Hepatic stellate cell (primary cell): ENCODE measurements at places on chromosomes 2 and 18.
A peak's percentile ranks its signal among the peaks of the same experiment; 100 is the strongest.

GRCh38 chr2:181176540-181176939 is 196.1 kb downstream of the UBE2E3 start:
- DNase-seq: no peak

GRCh38 chr2:134704173-134704572 is 14.6 kb downstream of the TMEM163 start:
- no peak for DNase-seq

DNA sequence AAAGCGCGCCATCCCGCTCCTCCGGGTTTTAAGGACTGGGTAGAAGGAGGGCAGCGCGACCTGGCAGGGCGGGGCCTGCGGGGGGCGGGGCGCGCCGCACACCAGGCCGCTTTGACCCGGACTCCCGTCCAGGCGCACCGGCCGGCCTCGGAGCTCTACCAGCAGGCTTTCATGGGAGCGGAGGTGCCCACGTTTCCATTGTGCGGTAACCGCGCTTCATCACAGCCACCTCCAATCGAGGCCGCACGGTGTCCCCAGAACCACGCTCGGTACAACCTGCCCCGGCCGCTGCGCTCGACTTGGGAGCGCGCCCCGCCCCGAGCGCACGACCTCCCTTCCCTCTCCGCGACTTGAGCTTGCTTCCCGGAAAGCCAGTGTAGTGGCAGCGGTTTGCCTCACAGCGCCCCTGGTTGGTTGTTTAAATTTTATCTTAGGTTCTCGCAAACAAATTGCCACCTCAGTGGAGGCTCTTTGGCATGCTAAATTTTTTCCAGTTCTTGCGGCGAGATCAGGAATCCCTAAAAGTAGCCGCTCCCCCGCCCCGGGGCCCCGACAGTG is 280 bp upstream of the CYP1B1 start:
- DNase-seq: peak; percentile 79

DNA sequence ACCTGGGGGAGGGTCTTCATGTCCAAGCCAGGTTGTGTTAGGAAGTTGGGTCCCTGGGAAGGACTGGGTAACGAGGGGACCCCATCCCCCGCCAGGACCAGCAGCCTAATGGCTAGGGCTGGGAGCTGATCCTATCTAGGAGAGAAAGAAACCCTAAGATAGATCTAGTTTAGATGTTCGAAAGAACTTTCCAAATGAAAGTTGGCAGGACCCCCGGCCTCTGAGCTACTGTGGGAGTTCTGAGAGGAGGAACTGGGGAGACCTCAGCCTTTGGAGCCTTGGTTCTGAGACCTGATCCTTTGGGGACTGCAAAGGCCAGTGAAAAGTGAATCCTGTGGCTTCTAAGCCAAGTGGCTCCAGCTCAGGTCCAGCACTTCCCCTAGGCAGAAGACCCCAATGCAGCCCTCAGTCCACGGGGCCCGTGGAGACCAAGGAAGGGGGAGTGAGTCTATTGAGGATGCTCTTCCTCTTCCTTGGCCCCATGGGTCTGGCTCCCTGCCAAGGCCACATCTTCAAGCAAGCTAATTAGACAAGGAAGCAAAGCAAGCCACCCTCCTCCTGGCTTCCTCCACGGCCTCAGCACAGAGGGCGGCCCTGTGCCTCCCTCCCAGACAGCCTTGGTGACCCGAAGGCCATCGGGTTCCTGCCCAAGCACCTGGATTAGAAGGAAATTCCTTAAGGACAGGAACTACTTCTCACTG is 23.5 kb downstream of the CCT7 start:
- no peak for DNase-seq

DNA sequence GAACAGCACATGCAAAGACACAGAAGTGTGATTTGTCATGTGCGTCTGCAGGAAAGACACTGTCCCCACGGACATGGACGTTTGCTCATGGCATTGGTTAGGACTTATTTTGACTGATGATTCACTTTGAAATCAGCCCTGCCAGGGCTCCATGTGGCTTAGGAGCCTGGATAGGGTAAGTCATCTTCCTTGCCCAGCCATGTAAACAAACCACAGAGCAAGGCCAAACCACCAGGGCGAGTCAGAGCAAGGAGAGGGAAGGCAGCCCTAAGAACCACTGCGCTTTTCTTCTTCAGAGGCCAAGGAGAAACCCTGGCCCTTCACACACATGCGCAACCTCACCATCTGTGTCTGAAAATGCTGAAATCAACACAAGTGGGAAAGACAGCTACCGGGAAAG is 88.8 kb downstream of the GFPT1 start:
- DNase-seq: peak; percentile 92

- DNase-seq: no peak
Observed at GRCh38 chr2:72457801-72458516, 310.3 kb upstream of the CYP26B1 start.

DNA sequence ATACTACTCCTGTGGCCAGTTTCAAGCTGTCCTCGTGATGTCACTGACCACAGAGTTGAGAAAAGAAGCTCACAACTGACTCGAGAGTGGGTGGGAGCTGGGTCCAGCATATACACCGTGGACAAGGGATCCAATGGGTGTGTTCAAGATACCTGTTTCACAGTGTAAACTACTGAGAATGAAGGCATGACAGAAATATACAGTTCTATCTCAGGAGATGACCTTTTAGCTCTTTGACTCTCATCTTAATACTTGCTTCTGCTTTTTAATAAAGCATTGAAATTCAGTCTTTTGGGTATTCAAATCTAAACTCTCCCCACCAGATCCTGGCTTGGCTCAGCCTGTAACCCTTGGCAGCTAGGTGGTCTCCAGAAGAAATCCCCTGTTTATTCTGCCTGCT is 130.1 kb downstream of the MAP2 start:
- DNase-seq: no peak

- no peak for DNase-seq
Observed at GRCh38 chr2:80185091-80185490, 119.5 kb downstream of the LRRTM1 start.

- DNase-seq: no peak
Observed at GRCh38 chr18:62434798-62435197, 88.0 kb upstream of the ZCCHC2 start.

DNA sequence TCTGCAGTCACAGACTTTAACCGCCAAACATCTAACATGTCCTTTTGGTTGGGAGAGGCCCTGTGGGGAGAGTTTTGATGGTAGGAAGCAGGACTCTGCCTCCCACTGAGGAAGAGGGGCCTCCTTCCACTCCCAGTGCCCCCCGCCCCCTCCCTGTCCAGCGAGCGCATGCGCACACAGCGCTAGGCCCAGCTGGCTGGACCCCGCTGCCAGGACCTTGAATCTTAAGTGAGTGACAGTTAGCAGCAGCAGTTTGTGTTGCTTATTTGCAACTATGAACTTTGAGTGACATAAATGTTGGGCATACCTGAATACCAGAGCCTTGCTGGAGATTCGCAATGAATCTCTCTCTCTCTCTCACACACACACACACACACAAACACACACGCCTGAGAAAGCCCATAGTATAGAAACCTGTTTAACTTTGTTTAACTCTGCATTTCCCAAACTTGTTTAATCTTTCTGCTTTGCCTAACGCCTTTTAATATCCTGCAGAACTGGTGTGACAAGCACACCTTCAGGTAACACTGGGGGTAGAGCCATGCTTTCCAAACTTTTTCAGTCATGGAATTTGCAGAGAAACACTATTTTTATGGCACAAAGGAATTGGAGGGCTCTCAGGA is 134.6 kb upstream of the SMAD2 start:
- DNase-seq: no peak

GRCh38 chr18:27713037-27713737 is 463.7 kb downstream of the CDH2 start:
- DNase-seq: no peak

GRCh38 chr2:119645173-119645855 is 33.7 kb upstream of the TMEM177 start:
- DNase-seq: no peak

DNA sequence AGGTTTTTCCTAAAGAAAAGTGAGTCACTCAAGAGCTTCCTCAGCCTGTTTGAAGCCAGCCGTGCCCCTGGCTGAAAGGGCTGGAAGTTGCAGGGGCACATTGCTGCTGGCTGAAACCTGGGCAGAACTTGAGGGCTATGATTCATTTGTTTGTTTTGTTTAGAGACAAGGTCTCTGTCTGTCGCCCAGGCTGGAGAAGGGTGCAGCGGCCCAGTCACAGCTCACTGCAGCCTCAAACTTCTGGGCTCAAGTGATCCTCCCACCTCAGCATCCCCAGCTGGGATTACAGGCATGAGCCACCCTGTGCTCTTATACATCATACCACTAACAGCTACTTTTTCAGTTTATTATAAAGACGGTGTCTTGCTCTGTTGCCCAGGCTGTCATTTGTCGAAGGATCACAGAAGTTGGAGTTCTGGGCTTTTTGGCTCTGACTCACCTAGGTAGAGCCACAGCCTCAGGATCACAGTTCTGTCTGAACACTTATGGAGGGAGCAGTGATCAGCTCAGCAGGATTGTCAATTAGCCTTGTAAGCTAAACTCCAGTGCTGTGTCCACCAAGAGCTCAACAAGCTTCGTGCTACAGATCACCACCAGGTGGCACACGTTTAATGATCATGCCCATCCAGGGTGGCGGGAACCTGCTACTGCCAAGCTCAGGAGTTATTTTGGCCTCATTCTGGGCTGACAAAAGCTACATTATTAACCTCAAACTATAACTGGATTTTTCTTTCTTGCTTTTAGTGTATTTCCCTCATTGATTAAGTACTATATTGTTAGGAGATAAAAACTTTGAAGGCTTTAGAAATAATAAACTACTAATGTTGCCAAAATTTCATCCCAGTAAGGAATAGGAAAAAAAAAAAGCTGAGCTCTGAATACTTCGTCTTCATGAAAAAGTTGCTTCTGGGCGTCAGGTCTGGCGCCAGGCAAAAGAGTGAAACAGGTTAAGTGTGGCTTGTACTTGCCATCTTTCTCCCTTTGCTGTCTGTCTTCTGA is 57.9 kb downstream of the ARHGEF33 start:
- DNase-seq: peak; percentile 54

GRCh38 chr2:7837237-7837760 is 844.6 kb upstream of the ID2 start:
- no peak for DNase-seq

DNA sequence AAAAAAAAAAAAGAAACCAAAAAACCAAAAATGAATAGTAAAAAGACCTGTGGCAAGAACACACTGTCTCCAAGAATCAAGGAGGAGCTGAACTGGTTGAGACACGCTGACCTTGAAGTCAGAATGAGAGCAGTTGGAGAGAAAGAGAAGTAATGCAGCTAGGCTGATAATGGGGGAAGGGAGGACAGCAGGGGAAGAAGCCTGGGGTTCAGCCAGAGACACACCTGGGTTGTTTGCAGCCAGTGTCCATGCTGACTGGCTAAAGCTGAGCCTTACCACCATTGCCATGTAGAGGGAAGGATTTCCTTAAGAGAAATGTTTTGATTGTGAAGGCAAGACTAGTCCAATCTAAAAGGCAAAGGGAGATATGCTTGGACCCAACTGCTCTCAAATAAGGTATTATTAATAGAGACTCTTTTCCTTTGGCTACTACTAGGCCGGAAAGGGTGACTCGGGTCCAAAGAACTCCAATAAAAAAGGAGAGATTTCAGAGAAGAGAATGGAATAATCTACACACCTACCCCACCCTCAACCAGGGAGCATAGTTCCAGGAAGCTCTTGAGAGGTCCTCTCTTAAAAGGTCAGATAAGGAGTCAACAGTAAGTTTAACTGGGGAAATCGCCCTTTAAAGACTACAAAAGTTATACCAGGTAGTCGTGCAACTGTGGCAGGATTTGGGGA is 25.2 kb upstream of the REL start:
- DNase-seq: no peak
